Endothelial cell (in vitro differentiated cells): ENCODE measurements at places on chromosomes 5 and 9. TPM values are rescaled to one million over a fixed set of nuclear protein-coding genes. Genes with fewer than 3 reads are reported as not detected.

The MARCHF11 gene
- total RNA-seq, result 2.2 TPM

The PRPF4 gene
- total RNA-seq, result 20.5 TPM

The FAM221B gene
- not detected for total RNA-seq

The MAP1B gene
- total RNA-seq, result 251 TPM

The IL5 gene
- not detected for total RNA-seq

The ZNF608 gene
- total RNA-seq, result 88.0 TPM

The LCP2 gene
- total RNA-seq, result 13.8 TPM

GRCh38 chr5:61229416-61229815 is 67.1 kb upstream of the SMIM15 start:
- H3K27me3 ChIP-seq, result peaks cover 2% of the 10 kb centered on the region
- no peak overlapping the region for H3K4me3 ChIP-seq
- peaks cover 11% of the 10 kb centered on the region for H3K4me1 ChIP-seq
- no peak for DNase-seq

- H3K4me3 ChIP-seq, result no peak overlapping the region
- no peak overlapping the region for H3K27ac ChIP-seq
- no peaks in the 10 kb centered on the region for H3K36me3 ChIP-seq
Observed at GRCh38 chr9:93908591-93909241, 46.4 kb downstream of the BARX1 start.

GRCh38 chr5:164051745-164052144 is 546.3 kb downstream of the MAT2B start:
- no peak overlapping the region for H3K27ac ChIP-seq
- H3K27me3 ChIP-seq, result no peaks in the 10 kb centered on the region
- H3K4me3 ChIP-seq, result no peak overlapping the region
- DNase-seq, result no peak
- H3K36me3 ChIP-seq, result no peaks in the 10 kb centered on the region

DNA sequence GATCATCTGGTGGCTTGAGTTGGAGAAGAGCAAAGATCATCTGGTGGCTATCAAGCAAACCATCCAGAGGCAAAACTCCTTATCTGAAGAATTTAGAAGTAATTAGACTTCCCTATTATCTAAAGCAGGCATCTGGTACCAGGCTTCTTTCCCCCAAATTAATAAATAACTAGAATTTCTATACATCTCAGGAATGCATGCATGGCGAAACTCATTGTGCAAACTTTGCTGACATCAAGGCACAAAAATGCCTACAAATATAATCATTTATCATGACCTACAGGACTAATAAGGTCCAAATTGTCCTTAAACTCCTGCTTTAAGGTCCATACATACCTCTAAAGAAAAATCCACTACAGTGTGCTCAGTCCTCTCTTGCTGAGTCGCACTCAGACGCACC is 6.0 kb downstream of the OR13D1 start:
- no peak overlapping the region for H3K4me3 ChIP-seq
- no peak overlapping the region for H3K27ac ChIP-seq
- DNase-seq, result no peak
- no peaks in the 10 kb centered on the region for H3K36me3 ChIP-seq
- no peaks in the 10 kb centered on the region for H3K4me1 ChIP-seq
- peaks cover 2% of the 10 kb centered on the region for H3K27me3 ChIP-seq

DNA sequence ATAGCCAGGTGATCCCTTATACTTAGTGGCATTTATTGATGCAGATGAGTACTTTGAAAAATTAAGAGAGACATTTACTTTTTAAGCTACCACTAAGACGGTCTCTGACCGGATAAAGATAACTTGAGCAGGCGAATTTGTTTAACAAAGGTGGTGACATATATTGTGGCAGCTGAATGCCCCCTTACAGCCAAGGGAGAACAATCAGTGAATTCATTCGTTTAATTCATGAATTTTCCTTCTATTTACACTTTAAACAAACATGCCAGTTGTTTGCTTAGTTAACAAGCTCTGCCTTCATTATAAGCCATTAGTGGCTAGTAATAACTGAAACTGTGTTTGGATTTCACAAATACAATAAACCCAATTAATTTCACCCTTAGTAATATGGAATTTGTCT is 187.1 kb downstream of the AOPEP start:
- H3K27me3 ChIP-seq, result peaks cover 5% of the 10 kb centered on the region
- no peak overlapping the region for H3K27ac ChIP-seq
- H3K36me3 ChIP-seq, result no peaks in the 10 kb centered on the region

GRCh38 chr5:52710310-52710971 is 77.3 kb upstream of the ITGA1 start:
- peaks cover 44% of the 10 kb centered on the region for H3K4me1 ChIP-seq
- H3K27me3 ChIP-seq, result no peaks in the 10 kb centered on the region
- H3K36me3 ChIP-seq, result no peaks in the 10 kb centered on the region
- peak overlapping the region; percentile 92 for H3K27ac ChIP-seq
- H3K4me3 ChIP-seq, result no peak overlapping the region

DNA sequence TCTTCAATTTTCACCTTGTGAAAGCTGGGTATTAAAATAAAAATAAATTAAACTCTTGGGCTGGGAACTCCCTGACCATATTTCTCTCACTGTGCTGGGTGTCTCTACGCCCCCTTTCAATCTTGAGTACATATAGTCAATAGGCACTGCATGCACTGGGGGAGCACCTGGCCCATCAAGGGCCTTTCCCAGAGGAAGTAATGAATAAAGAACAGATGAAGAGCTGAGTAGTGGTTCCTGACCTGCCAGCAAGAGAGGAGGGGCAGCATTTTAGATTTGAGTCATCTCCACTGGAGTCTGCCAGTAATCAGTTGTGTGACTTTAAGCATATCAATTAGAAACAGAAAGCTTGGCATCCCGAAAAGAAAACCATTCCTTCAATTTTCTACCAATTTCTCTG is 6.2 kb downstream of the MAPKAP1 start:
- no peak for DNase-seq
- H3K36me3 ChIP-seq, result peaks cover 3% of the 10 kb centered on the region
- H3K27me3 ChIP-seq, result no peaks in the 10 kb centered on the region
- no peak overlapping the region for H3K4me3 ChIP-seq

- no peaks in the 10 kb centered on the region for H3K27me3 ChIP-seq
- H3K4me3 ChIP-seq, result no peak overlapping the region
- no peak for DNase-seq
- no peaks in the 10 kb centered on the region for H3K36me3 ChIP-seq
- no peak overlapping the region for H3K27ac ChIP-seq
- H3K4me1 ChIP-seq, result no peaks in the 10 kb centered on the region
Observed at GRCh38 chr5:128236334-128236733, 152.8 kb downstream of the SLC12A2 start.

DNA sequence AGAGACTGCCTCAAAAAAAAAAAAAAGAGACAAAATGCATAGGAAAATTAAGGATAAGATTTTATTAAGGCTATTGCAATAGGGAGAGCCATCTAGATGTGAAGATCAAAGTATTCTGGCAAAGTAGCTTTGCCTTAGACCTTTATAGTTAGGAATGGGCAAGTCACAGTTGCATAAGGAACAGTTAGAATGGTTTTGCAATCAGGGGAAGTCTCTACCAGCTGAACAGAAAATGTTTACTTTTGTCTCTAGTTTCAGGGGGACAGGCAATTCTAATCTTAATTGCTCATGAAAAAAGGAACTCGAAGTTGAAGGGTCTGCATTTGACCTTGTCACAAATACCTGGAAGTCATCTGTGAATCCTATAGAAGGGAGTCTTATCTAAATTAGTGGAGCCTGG is 13.1 kb upstream of the ATP6V1G1 start:
- DNase-seq, result no peak
- peaks cover 3% of the 10 kb centered on the region for H3K27me3 ChIP-seq
- H3K36me3 ChIP-seq, result no peaks in the 10 kb centered on the region
- H3K4me3 ChIP-seq, result no peak overlapping the region
- H3K27ac ChIP-seq, result no peak overlapping the region
- no peaks in the 10 kb centered on the region for H3K4me1 ChIP-seq

DNA sequence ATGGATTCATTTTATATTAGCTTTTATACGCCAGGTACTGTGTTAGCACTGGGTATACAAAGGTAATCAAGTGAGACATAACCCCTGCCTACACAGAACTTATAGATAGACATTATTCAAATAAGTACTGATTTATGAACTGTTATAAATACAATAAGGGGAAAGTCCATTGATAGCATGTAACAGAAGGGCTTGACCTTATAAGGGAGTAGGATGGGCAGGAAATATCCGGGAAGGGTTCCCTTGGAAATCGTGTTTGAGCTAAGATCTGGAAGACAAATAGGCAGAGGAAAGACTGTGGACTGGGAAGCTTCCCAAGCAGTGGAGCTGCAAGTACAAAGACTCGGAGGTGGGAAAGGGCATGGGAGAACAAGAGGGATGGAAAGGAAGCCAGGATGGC is 111.5 kb downstream of the WDR41 start:
- H3K27me3 ChIP-seq, result peaks cover 4% of the 10 kb centered on the region
- H3K4me3 ChIP-seq, result no peak overlapping the region
- DNase-seq, result no peak
- H3K36me3 ChIP-seq, result no peaks in the 10 kb centered on the region
- no peaks in the 10 kb centered on the region for H3K4me1 ChIP-seq

DNA sequence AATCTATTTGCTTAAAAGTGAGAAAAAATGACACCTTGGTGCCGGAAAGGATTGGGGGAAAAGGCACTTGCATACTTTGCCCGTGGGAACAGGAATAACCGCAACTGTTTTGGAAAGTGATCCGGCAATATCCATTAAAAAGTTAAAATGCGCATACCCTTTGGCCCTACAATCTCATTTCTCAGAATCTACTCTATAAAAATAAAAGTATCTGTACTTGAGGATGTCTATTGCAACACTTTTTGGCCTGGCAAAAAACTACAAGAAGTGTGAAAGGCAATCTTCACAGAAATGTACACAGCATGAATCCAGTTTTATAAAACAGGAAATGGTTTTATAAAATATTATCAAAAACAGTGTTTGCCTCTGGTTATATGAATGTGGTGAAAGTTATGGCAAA is 58.3 kb upstream of the NFIL3 start:
- no peaks in the 10 kb centered on the region for H3K36me3 ChIP-seq
- no peak overlapping the region for H3K27ac ChIP-seq
- no peaks in the 10 kb centered on the region for H3K27me3 ChIP-seq
- no peak for DNase-seq
- H3K4me3 ChIP-seq, result no peak overlapping the region
- H3K4me1 ChIP-seq, result no peaks in the 10 kb centered on the region

DNA sequence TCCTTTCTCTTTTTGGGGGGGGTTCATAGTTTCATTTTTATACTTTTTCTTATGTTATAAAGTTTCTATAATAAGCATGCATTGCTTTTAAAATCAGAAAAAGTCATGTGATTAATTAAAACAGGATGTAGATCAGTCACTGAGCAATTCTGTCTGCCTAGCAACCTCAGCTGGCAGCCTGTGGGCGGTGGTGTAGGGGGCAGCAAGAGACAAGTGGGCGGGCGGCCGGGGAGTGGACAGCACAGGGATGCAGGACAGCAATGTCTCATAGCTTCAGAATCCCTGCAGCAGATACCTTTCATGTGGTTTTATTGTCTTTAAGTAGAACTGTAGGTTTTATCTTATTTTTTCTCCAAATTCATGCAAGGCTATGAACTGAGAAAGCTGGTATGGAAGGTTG is 101.9 kb upstream of the S1PR3 start:
- peaks cover 2% of the 10 kb centered on the region for H3K4me1 ChIP-seq
- no peak overlapping the region for H3K4me3 ChIP-seq
- H3K36me3 ChIP-seq, result no peaks in the 10 kb centered on the region
- DNase-seq, result no peak
- H3K27me3 ChIP-seq, result no peaks in the 10 kb centered on the region

- DNase-seq, result no peak
- H3K4me1 ChIP-seq, result no peaks in the 10 kb centered on the region
- H3K36me3 ChIP-seq, result peaks cover 3% of the 10 kb centered on the region
Observed at GRCh38 chr5:111003623-111004022, 67.9 kb upstream of the TSLP start.

DNA sequence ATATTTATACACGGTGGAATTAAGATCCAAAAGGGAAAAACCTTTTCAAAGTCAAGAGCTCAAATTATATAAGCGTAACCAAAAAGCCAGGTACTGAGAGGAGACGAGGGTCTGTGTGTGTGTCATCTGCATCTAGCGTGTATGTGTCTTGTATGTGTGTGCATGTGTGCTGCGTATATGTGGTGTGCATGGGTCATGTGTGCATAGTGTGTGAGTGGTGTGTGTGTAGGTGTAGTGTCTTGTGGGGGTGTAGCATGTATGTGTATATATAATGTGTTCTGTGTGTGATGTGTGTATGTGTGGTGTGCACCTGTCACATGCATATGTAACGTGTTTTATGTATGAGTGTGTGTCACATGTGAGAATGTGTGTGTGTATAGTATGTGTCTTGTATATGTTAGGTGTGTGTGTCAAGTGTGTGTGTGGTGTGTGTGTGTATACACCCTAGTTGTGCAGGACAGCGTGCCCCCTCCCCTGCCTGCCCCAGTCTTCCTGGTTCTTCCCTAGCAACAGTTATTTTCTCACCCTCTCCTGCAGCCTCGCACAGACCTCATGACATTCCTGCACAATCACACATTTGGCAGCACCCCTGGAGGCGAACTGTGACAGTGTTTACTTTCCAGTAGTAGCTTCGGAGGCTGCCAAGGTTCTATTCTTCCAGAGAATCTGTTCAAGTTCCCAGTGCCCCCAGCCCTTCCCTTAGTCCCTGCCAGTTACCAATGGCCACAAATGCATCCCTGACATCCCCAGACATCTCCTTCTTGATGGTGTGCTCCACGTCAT is 27.1 kb upstream of the TNIP1 start:
- peaks cover 3% of the 10 kb centered on the region for H3K4me1 ChIP-seq
- H3K27ac ChIP-seq, result no peak overlapping the region
- peak overlapping the region; percentile 0 for H3K4me3 ChIP-seq
- H3K27me3 ChIP-seq, result no peaks in the 10 kb centered on the region
- no peak for DNase-seq
- H3K36me3 ChIP-seq, result peaks cover 56% of the 10 kb centered on the region

DNA sequence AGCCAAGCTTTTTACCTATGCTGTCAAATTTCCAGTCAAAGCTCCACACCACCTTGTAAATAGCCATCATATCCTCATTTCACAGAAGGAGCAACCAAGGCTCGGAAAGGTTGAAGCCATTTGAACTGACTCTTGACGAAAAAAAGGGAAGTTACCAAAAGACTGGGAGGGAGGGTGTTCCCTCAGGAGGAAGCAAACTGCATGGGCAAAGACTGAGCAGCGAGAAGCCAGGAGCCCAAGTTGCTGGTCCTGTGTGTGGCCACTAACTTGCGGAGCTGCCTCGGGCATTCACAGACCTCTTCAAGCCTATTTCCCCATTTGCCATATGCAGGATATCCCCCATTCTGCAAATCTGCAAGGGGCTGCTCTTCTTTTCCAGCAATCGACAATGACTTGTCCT is 37.4 kb downstream of the TTLL11 start:
- peaks cover 2% of the 10 kb centered on the region for H3K27me3 ChIP-seq
- no peak for DNase-seq
- no peak overlapping the region for H3K4me3 ChIP-seq
- no peaks in the 10 kb centered on the region for H3K4me1 ChIP-seq
- H3K27ac ChIP-seq, result no peak overlapping the region
